ENCODE measurements at places on chromosomes 2 and 18.

GRCh38 chr2:105737980-105738657 is 6.6 kb upstream of the NCK2 start:
- no peak for DNase-seq

DNA sequence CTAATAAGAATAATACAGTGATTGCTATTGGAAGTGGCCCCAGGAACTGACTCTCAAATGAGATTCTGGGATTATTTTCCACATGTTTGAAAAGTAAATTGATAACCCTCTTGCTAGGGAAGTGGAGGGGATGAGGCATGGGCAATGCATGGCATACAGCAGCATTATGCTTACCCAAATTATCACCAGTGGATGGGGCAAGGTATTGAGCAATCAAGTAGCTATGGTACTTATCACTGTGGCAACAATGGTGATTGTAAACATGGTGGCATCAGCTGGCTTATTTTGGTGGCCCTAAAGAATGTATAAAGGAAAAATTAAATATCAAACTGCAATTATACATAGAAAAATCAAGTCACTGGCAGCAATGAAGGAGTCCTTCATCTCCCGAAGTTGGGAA is 155.1 kb downstream of the FIGN start:
- no peak for DNase-seq

DNA sequence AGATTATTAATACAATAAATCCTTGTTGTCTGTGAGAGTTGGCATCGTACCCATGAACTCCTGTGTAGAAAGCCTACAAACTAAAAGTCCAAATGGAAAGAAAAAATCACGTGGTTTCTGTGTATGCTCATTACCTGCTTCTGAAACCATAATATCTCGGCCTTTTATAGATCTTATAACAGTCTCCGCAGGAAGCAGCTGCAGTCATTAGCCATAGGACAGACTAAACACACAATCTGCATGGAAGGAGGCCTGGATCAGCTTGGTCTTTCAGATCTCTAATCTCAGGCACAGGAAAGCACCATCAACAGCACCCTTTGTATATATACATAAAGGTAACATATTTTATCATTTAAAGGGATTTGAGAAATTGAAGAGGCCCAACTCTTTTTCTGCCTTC is 508.9 kb upstream of the TCF4 start:
- DNase-seq: peak; percentile 57

GRCh38 chr2:8352296-8352695 is 329.6 kb upstream of the ID2 start:
- DNase-seq: no peak

DNA sequence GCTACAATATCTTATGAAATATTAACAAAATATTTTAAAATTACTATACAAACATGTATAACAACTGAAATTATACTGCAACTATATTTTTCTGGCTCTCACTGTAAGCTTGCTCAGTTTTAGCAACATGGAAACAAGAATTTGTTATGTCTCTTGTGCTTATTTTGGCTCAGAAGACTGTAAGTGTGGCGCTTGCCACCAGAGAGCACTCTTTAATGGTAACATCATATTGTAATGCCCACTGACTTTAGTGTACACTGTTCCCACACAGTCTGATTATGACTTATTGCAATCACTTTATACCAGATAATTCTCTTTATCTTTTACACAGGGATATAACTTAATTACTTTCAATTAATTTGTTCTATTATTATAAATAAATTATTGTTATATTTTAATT is 1500.6 kb upstream of the TMEFF2 start:
- peak; percentile 65 for DNase-seq

- DNase-seq: no peak
These were observed 16.8 kb upstream of the BCL11A start for GRCh38 chr2:60570251-60570650.

DNA sequence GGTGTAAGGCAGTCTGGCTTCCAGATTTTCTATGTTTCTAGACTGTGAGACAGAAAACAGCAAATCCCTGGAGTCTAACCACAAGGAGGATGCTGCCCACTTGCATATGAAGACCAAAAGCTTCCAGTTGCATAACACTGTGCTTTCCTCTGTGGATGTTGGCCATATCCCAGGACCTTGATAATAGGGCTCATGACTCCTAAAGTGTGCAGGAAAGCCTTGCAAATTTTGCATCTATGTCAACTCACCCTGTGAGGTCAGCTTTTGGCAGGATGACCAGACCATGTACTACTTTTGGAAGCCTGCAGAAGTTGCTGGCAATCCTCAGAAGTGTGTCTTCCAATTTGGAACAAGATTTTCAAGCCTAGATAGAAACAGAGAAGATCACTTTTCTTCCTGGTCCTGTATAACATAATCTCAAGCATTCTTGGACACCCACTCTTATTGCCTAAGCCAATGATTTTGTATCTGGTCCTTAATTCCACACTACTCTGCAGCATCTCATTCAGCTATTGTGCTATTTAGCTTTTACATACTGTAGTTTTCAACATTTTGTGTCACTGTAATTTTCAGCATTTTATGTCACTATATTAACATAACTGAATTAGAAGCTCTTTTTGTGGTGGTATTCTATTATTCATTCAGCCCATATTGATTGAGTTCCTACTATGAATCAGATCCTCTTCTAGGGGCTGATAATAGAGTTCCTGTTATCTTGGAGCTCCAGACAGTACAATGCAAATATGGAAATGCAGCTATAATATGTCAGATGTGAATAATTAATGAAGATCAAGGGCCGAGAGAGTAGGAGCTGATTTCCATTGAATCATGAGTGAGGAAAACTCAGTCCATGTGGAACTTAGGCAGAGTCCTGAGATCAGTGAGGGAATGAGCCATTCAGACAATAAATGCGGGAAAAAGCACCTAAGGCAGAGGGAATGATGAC is 85.3 kb upstream of the RAB27B start:
- DNase-seq: no peak

DNA sequence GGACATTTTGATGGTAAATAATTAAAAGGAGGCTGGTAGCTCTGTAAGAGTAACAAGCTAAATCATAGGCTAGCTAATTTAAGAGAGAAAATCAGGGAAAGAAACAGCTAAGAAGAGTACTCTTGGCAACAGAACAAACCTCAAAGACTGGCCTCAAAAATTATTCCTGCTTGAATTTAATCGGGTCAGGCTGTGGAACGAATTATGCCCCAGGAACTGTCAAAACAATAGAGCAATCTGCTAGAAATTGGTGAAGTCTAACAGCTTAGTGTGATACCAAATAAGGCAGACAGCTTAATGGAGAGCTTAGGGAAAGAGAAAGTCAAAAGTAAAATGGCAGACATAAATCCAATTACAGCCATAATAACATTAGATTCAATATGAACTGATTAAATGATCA is 215.7 kb downstream of the MREG start:
- DNase-seq: no peak
